ENCODE measurements at places on chromosomes 2 and 18. TPM values are rescaled to one million over a fixed set of nuclear protein-coding genes. Genes with fewer than 3 reads are reported as not detected.

DNA sequence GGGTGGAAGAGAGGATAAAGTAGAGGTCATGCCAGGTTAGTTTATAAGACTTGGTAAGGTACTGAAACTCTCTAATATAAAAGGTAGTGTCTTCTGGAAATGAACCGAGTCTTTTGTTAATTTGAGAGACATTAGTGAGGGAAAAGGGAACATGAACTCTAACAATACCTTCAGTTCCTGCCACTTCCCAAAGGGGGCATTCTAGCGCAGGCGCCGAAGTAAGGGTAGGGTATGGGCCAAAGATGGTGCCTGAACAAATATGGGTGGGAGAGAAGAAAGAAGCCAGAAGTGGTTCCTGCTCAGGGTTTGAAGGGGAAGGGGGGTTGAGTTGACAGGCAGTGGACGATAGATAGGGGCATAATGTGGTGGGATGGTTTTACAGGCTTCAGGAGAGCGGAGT, 10.1 kb upstream of the REG1B start:
- no peak for DNase-seq

DNA sequence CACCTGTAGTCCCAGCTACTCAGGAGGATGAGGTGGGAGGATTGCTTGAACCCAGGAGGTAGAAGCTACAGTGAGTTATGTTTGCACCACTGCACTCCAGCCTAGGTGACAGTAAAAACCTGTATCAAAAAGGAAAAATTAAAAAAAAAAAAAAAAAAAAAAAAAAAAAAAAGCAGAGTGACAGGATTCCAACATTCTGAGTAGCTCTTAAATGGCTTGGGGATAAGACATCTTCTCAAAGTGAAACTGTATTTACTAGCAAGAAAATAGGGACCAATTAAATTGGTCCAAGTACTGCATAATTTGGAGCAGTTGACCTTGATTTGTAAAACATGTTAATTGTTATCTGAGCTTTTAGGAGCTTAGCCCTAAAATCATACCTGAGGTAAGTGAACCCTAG, 65.7 kb upstream of the TMEM247 start:
- no peak for DNase-seq

- DNase-seq = no peak
Measured at GRCh38 chr2:201276511-201276910, 16.2 kb downstream of the CASP8 start.

GRCh38 chr2:241852981-241853631, 5.6 kb downstream of the PDCD1 start:
- no peak for DNase-seq

The RAX gene
- not detected for total RNA-seq

The SIX3 gene
- total RNA-seq = not detected

The INSIG2 gene
- total RNA-seq = 12.8 TPM

The ORC2 gene
- total RNA-seq = 39.0 TPM

Data from colonic mucosa (tissue), 4 donors.